ENCODE measurements at places on chromosomes 1 and 21. TPM values are rescaled to one million over a fixed set of nuclear protein-coding genes. Genes with fewer than 3 reads are reported as not detected.

DNA sequence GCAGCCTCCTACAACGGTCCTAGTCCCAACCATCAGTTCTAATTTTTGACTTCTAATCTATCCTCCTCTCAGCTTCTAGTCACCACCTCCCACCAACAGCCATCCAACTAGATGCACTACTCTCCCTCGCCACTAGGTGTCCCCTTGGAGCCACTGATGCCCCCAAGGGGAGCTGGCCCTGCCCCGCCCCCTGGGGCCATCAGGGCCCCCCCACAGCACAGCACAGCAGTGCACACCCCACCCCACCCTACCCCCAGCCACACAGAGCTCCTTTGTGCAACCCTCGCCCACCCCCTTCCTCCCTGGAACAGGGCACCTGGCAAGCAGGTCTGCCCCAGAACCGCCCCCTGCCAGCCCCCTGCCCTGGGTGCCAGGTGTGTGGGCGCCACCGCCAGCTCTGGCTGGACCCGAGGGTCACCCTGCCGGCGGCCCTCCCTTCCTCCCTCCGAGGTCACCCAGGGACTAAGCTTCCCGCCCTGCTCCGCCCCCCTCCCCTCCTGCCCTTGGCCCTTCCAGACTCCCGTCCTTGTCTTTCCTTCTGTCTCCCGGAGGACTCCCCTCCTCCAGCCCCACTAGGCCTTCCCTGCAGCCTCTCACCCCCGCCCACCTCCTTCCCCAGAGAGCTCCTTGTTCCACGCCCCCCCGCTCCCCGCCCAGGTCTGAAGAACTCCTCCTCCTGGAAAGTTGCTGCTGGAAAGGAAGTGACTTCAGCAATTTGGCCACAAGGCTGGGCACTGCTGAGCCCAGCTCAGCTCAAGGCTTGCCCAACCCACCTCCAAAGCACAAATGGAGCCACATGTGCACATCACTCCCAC, 47.0 kb downstream of the AHDC1 start:
- DNase-seq: peak; percentile 85

GRCh38 chr1:23013657-23014056, 2.0 kb downstream of the TEX46 start:
- no peak for DNase-seq

DNA sequence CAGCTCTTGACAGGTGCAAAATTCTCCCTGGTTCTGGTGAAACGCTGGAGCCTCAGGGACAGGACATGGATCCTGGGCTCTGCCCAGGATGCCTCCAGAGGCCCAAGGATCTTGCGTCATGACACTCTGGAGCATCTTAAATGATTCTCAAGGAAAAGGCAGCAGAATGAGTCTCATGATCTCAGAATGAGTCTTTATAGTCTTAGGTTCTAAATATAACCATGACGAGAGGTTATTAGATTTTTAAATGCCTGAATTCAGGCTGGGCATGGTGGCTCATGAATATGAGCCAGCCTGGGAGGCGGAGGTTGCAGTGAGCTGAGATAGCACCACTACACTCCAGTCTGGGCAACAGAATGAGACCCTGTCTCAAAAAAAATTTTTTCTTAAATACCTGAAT, 55.5 kb downstream of the ECE1 start:
- DNase-seq: no peak

- DNase-seq: no peak
Measured at GRCh38 chr1:183219616-183220009, 33.5 kb downstream of the LAMC2 start.

DNA sequence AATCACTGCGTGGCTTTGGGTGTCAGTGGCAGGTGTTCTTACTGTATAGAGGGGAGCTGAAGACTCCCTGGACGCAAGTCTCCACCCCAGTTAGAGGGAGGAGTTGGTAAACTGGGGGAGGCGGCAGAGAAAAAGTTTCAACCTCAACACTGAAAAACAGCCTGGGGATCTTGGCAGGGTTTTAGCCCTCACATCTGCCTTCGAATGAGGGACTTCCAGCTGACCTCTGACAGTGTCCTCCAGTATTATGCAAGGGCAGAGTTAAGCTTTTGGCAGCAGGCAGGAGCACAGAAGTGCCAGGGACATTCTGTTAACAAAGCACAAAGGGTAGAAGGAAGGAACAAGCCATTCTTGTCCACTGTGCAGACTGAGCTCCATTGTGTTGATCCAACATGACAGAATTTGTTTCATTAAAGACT, 41.2 kb upstream of the RAB4A start:
- no peak for DNase-seq

GRCh38 chr1:175804561-175804960, 61.2 kb upstream of the TNR start:
- DNase-seq: no peak

GRCh38 chr1:4915154-4915553, 260.7 kb downstream of the AJAP1 start:
- DNase-seq: no peak

DNA sequence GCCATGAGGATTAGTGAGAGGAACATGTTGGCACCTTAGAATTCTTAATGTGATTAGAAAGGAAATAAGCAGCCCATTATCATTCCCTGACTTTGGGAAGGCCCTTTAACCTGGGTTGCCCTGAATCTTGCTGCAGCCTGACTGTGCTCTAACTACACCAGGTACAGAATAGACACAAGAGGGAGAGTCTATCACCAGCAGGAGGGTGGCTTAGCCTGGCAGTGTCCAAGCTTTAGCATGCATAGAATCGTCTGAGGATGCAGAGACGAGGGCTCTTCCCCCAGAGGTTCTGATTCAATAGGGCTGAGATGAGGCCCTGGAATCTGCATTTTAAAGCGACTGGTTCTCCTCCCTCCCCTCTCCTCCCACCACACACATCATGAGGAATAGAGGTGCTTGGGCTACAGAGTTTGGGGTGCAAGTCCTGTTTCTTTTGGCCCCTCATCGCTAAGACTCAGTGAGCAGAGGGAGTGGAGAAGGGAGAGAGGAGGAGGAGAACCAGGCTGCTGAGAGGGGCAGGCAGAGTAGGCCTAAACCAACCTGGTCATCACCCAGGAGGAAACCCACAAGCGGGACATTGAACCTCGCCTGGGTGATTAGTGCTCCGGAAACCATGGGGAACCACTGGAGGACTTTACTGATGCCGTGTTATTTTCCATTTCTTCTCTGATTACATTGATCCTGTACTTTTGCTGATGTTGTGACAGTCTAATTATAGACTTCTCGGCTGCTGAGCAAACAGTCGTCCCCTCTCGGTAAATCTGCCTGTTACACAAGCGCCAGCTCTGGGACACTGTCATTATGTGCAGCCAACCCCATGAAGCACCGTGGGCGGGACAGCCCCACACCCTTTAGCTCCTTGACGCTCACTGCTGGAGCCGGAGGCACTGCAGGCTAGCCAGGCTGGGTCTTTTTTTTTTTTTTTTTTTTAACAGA, 6.3 kb upstream of the TENT5C start:
- DNase-seq: no peak

- no peak for DNase-seq
Measured at GRCh38 chr1:215599418-215600074, 32.4 kb downstream of the KCTD3 start.

The FLG2 gene
- total RNA-seq: not detected

The OR2L13 gene
- total RNA-seq: not detected

All from ascending aorta (tissue), 2 donors.